Panc1 (cell line): ENCODE measurements at places on chromosomes 5 and 9. TPM values are rescaled to one million over a fixed set of nuclear protein-coding genes. Genes with fewer than 3 reads are reported as not detected.
A peak's percentile ranks its signal among the peaks of the same experiment; 100 is the strongest.

The ISOC1 gene
- 25.7 TPM for total RNA-seq

The CXCL14 gene
- not detected for total RNA-seq

The PCDHB7 gene
- 1.3 TPM for total RNA-seq

The BTNL8 gene
- not detected for total RNA-seq

The SPINK6 gene
- not detected for total RNA-seq

The RHOBTB3 gene
- total RNA-seq, result 95.2 TPM

The SV2C gene
- total RNA-seq, result not detected

The UGT3A2 gene
- total RNA-seq, result 0.10 TPM

The CDC26 gene
- total RNA-seq, result 19.4 TPM

GRCh38 chr9:112844771-112845542, 45.7 kb downstream of the SLC46A2 start:
- peak; percentile 35 for DNase-seq

DNA sequence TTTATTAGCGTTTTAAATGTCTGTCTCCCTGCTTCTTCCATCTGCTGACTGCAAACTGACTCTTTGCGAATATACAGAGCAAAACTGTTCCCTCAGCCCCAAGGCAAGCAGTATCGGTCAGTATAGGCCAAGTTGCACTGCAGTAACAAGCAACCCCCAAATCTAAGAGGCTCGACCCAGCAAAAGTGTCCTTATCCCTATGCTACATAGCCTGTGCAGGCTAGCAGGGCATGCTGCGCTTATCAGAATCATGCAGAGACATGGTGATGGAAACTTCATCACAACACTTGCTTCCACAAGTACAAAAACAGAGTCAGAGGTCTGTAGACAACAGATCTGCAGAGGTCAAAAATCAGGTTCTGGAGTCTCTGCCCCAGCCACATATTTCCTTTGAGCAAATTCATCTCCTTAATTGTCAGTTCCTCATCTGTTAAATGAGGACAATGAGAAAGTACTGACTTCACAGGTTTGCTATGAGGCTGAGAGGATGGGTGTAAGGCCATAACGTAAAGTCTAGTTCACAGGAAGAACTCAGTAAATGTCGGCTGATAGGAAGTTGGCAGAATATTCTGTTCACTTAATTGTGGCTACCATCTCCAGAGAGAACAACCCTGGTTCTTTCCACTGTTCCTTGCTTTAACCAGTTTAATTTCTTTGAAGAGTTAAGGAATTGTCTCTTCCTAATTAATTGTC, 9.6 kb upstream of the IL17B start:
- no peak for DNase-seq

DNA sequence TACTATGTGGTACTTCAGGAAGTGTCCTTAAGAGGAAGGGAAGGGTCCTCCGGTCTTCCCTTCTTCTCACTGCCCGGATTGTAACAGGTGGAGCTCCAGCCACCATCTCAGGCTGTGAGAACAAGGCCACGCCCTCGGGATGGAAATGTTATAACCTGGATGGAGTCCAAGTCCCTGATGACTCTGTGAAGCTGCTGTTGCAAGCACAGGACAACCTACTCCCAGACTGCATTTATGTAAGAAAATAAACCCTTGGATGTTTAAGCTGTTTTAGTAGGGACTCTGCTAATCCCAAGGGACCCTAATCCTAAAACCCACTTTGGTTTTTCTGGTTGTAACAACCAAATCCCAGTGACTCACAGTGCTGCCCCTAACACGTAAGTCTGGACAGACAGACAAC, 221.6 kb downstream of the ACTL7B start:
- no peak for DNase-seq

DNA sequence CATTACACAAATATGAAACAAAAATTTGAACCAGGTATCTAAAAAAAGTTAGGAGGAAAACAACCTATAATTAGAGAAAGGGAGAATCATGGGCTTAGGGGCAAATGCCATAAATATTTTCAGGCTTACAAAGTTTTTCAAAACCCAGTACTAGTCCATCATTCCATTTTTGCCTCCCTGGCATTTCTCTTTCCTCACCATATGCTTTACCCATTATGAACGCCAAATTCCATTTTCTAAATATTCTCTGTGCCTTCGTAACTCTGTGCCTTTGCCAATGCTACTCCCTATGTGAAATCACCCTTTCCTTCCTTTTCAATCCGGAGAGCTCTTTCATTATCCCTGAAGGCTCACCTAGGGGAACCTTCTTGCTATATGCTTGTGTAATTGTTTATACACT, 434.1 kb downstream of the ZSWIM6 start:
- DNase-seq, result no peak

GRCh38 chr5:15575666-15576065, 75.7 kb downstream of the FBXL7 start:
- DNase-seq, result no peak

DNA sequence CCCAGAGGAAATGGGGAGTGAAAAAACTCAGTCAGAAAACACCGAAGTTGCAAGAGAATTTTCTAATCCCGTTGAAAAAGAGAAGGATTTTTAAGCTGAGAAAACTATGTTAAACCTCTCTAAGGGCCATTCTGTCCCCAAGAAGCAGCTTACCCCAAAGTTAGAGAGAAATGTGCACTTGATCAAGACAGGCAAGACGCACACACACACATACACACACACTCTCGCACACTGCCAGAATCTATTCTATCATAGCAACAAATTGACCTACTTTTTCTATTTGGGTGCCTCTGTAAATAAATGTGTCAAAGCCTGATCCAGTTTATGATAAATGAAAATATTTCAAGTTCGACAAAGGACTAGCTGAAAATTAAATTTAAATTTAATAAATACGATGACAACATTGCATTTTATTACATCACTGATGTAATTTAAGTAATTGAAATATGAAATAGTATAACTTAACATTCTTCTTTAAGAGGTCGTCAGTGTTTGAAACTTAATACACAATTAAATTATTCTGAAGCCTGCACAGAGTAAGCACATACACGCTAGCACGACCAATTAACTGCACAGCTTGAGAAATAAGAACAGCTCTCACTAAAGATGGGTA, 5.9 kb downstream of the NFIL3 start:
- DNase-seq, result no peak

- DNase-seq, result no peak
These were observed 55.0 kb upstream of the KCNMB1 start for GRCh38 chr5:170444181-170444580.

- DNase-seq, result no peak
These were observed 740.1 kb upstream of the FAM174A start for GRCh38 chr5:99795031-99795430.

- no peak for DNase-seq
These were observed 277.5 kb downstream of the CEMIP2 start for GRCh38 chr9:71490810-71491209.

DNA sequence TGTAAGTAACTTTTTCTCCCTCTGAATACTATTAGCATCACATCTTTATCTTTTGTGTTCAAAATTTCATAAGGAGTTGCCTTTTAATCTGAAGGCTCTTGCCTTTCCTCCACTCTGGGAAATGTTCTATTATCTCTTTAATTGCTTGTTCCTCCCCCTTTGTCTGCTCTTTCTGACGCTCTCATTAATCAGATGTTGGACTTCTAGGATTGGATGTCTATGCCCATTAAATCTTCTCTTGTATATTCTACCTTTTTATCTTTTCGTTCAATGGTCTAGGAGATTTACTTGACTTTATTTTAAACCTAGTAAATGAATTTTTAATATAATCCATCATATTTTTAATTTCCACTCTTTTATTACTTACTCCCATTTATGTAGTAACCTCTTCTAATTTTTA, 76.7 kb downstream of the MARCHF3 start:
- DNase-seq, result no peak

GRCh38 chr9:37623267-37623666, 27.5 kb upstream of the FRMPD1 start:
- DNase-seq, result no peak

GRCh38 chr9:5621327-5621726, 7.6 kb upstream of the RIC1 start:
- DNase-seq, result no peak

GRCh38 chr5:135139381-135140134, 105.5 kb upstream of the PITX1 start:
- no peak for DNase-seq

DNA sequence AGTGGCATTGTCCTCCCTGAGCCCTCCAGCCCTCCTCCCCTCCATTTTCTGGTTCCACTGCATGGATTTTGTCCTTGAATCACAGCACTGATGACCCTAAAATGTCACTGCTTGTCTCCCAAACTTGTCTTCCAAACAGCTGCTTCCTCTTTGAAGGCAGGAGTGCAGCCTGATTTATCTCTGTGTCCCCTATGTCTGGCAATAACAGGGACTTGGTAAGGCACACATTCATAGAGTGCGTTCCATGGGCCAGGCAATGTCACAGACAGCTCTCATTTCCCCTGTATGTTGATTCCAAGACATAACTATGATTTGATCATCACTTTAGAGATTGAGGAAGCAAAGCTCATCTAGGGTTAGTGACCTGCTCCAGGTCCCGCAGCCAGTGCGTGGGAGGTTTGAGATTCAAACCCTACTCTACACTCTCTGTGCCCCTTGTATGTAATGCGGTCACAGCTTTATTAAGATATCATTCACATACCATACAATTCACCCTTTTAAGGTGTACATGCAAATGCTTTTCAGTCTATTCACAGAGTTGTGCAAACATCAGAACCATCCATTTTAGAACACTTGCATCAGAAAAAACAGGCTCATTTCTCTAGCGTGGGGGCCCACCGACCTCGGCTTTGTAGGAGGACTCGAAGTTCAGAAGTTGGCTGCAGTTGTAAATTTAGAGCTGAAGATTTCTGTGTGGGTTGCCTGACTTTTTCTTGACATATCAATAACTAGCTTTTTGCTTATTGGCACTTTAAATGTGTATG, 28.4 kb upstream of the BOD1 start:
- no peak for DNase-seq

DNA sequence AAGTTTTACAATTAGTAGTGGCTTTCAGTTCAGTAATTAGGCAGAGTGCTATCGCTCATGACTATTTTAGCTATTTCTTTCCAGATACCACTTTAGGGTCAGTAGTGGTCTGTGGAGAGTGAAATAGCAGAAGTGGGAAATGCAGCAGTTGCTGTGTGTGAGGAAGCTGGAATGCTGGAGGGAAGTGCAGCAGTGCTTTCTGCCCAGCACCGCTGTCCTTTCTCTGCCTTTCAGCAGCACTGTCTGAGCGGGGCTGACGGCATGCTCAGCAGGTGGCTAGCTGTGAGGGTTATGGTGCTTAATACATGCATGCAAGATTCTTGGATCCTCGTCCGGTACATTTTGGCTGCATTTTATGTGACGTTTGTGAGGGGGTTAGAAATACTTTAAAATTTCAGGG, 213.9 kb downstream of the PBX3 start:
- DNase-seq, result no peak

GRCh38 chr5:124193371-124193789, 553.1 kb downstream of the ZNF608 start:
- no peak for DNase-seq

- no peak for DNase-seq
These were observed 1.3 kb downstream of the CD74 start for GRCh38 chr5:150411245-150411979.

GRCh38 chr9:17752021-17752420, 173.2 kb downstream of the SH3GL2 start:
- no peak for DNase-seq

DNA sequence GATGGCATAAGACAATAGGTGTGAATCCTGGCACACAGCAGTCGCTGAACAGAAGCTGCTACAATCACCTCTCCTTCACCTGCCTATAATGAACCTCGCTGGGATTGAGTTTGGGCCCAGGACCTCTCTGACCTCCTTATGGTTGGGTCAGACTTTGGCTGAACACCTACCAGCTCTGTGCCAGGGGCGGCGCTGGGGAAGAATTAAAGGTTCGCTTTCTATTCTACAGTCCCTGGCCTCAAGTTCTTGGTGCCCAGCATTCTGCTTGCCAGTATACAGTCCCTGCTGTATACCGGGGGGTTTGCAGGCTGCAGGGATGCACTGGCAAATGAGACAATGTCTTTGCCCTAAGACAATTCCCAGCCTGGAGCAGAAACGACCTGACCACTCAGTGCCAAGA, 895 bp upstream of the STRBP start:
- no peak for DNase-seq

DNA sequence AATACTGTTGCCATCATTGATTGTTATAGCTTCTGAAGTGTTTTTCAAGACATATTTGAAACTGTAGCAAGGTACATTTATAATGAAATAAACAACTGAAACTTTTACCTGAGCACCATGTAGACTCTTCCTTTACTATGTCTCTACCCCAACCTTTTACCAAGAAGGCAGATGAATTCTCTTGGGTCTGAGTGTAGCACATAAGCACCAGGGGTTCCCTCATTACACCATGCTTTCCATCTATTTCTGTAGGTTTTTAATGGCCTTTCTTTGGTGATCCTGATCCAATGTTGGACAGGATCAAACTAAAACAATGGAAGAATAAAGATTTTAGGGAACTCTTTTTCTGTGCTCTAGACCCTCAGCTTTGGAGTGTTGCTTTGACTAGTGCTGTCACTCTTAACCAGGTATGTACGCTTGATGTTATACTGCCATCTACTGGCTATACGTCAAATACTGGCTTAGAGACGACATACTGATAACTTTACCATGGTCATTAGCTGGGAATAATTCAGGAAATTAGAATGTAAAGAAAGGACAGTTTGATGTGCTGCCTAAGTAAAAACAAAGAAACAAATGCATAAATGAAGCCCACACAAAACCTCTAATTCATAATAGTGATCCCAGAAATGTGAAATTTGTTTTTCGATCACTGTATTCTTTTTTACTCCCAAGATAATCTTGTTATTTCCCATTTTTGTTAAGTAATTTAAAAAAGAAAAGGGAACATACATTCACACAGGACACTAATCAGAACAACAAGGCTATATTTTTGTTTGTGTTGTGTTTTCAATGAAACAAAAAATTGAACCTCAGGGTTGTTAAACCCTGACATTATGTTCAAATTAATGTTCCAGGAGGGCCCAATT, 30.7 kb downstream of the IFNW1 start:
- DNase-seq, result peak; percentile 36

DNA sequence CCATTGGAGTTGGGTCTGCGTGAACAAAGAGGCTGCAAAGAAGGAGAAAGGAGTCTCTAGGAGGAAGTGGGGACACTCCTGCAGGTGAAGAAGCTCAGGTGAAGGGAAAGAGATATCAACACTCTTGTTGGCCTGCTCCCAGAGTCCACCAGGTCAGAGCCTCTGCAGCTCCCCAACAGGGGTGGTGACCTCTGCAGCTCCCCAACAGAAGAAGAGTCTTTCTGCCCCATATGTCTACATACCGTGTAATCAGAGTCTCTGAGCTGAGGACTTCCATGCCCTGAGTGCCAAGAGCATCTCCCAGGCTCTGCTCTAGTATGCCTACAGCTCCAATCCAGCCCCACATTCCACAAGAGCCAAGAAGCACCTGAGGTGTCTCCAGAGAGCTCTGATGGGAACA, 67.4 kb upstream of the TRPC7 start:
- no peak for DNase-seq

- no peak for DNase-seq
These were observed 55.5 kb downstream of the PCSK1 start for GRCh38 chr5:96377597-96377996.

- DNase-seq, result no peak
These were observed 101.8 kb downstream of the PCSK1 start for GRCh38 chr5:96331210-96331609.
